ENCODE measurements at places on chromosomes 7 and 10. TPM values are rescaled to one million over a fixed set of nuclear protein-coding genes. Genes with fewer than 3 reads are reported as not detected.

Gene CYP3A7
- total RNA-seq = 1.6 TPM

Gene HOXA4
- 7.1 TPM for total RNA-seq

Gene C10orf143
- total RNA-seq = 3.4 TPM

Gene CD36
- total RNA-seq = 115 TPM

GRCh38 chr7:107857541-107857912, 33.5 kb upstream of the DLD start:
- H3K27ac ChIP-seq = no peak overlapping the region
- H3K36me3 ChIP-seq = no peaks in the 10 kb centered on the region
- H3K4me3 ChIP-seq = no peak overlapping the region

DNA sequence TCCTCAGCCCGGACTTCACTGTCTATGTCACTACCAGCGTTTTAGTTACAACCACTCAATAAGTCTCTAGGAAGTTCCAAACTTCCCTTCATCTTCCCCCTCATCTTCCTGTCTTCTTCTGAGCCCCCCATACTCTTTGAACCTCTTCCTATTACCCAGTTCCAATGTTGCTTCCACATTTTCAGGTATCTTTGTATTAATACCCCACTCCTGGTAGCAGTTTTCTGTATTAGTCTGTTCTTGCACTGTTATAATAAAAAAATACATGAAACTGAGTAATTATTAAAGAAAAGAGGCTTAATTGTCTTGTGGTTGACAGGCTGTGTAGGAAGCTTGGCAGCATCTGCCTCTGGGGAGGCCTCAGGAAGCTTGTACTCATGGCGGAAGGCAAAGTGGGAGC, 218.6 kb downstream of the BICC1 start:
- H3K27me3 ChIP-seq = no peaks in the 10 kb centered on the region
- H3K4me3 ChIP-seq = no peak overlapping the region
- no peak for DNase-seq
- H3K36me3 ChIP-seq = no peaks in the 10 kb centered on the region

DNA sequence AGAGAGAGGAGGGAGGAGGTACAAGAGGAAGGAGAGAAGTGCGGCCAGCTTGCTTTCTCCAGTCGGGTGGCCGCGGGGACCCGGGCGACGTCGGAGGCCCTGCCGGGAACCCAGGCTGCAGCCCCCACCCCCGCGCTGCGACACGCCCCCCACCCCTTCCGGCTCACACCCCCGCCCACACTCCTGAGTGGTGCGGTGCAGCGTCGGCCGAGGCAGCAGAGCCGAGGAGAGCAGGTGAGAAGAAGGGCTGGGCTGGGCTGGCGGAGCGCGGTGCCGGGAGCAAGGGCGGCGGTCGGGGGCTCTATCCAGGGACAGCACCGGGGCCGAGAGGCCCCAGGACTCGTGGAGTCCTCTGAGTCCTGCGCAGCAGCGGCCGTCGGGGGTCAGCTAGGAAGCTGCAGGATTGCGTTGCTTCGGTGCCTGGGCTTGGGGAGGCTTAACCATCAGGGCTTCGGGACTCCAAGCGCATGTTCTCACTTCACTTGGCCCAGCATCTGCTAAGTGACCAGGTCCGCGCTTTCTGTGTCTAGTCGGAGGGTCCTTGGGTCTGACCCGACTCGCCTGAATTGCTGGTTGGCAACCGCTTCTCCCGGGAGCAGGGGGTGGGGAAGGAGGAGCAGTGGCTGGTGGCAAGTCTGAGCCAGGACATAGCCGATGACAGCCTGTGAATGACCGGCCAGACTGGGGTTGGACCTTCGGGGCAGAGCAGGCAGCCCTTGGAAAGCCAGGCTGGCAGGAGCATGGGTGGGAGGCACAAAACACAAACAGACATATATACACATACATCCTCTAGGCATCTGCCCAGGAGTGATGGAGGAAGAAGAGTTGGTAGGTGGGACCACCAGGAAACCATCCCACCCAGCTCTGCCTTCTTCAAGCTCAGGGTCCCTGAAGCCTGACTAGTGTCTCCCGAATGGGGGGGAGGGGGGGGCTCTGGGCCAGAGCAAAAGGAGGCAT, 683 bp downstream of the CHAT start:
- H3K27ac ChIP-seq = no peak overlapping the region
- peak; percentile 64 for DNase-seq
- peaks cover 91% of the 10 kb centered on the region for H3K27me3 ChIP-seq
- H3K4me1 ChIP-seq = no peaks in the 10 kb centered on the region
- H3K4me3 ChIP-seq = no peak overlapping the region

DNA sequence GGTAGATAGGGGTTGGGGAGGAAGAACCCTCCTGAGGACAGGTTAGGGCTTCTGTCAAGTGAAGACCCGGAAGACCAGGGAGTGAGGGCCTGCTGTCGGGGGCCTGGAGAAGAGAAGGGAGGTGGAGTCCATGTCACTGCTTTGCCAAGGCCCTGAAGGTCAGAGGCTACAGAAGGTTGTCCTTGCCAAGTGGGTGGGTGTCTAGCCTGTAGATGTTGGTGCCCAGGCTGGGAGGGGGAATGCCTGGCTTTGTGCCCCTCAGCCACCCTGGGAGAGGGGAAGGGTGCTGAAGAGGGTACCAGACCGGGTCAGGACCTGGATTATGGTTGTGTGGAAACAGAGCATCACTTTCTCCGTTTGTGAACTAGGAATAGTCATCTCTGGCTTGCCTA, 67.2 kb upstream of the AQP1 start:
- peaks cover 24% of the 10 kb centered on the region for H3K36me3 ChIP-seq
- H3K4me1 ChIP-seq = peaks cover 53% of the 10 kb centered on the region
- H3K4me3 ChIP-seq = no peak overlapping the region
- DNase-seq = no peak
- H3K27ac ChIP-seq = peak overlapping the region; percentile 71
- H3K27me3 ChIP-seq = no peaks in the 10 kb centered on the region

DNA sequence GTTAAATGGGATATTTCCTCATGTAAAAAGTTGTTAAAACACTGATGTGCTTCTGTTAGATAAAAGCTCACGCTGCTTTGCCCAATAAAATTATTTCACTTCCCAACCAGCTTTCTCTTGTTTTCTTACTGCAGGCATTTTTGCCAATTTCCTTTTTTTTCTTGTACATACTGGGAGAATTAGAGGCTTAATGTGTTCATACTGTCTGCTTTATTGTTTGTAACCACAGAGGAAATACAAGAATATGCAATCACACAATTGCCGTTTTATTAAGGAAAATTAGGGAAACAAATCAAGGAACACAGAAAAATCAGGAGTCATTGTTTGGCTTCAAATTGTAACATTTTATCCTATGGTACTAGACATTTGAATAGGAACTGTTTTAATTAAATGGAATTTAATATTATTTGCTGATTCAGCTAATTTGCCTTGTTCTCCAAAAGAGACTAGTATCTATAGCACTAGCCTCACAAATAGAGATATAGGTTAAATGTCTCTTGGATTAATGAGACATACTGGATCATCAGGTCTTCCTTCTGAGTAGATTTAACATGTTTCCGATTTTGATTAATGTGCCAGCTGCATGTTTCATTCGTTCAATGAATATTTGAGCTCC, 6.4 kb upstream of the VWA2 start:
- H3K4me1 ChIP-seq = no peaks in the 10 kb centered on the region
- H3K4me3 ChIP-seq = no peak overlapping the region
- no peak for DNase-seq
- H3K27me3 ChIP-seq = peaks cover 4% of the 10 kb centered on the region

- no peak overlapping the region for H3K4me3 ChIP-seq
- H3K27me3 ChIP-seq = no peaks in the 10 kb centered on the region
- no peak overlapping the region for H3K27ac ChIP-seq
- no peaks in the 10 kb centered on the region for H3K36me3 ChIP-seq
- no peak for DNase-seq
Observed at GRCh38 chr10:30579574-30579973, 50.0 kb downstream of the LYZL2 start.

DNA sequence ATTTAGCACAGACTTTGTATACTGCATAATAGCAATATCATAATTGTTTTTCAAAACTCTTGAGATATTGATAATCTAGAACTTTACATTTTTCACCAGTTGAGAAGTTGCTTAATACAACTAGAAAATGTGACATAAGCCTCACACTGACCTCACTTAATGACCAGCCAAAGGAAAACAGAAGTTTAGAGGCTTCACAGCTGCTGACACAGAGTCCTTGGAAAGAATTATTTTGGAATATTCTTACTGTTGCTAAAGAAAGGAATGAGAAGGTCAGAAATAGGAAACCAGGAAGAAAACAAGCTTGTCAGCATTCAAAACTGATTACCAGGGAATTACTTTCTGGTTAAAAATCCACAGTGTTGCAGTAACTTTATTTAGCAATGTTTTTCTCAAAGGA, 35.5 kb upstream of the WASL start:
- H3K4me1 ChIP-seq = no peaks in the 10 kb centered on the region
- H3K36me3 ChIP-seq = no peaks in the 10 kb centered on the region
- no peak overlapping the region for H3K4me3 ChIP-seq
- H3K27ac ChIP-seq = no peak overlapping the region
- H3K27me3 ChIP-seq = no peaks in the 10 kb centered on the region

GRCh38 chr7:106236065-106236464, 48.7 kb downstream of the NAMPT start:
- peaks cover 3% of the 10 kb centered on the region for H3K4me1 ChIP-seq
- no peak overlapping the region for H3K4me3 ChIP-seq
- no peak for DNase-seq

DNA sequence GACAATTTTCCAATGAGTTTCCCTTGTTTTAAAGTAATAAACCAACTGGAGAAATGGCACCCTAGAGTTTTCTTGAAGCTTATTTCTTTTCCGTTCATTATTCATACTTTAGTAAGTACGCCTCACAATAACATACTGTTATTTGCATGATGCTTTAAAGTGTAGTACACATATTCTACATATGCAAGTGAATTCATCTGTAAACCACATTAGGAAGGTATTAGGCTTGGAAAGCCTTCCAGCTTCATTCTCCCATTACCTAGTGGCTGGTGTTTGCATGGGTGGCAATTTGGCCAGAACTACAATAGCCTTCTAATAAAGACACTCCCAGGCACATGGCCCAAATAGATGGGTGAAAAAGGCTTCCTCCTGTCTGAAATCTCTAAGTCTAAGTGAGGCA, 45.5 kb upstream of the KIAA1217 start:
- H3K27ac ChIP-seq = no peak overlapping the region
- DNase-seq = no peak
- H3K4me3 ChIP-seq = no peak overlapping the region
- H3K36me3 ChIP-seq = no peaks in the 10 kb centered on the region
- no peaks in the 10 kb centered on the region for H3K4me1 ChIP-seq

- H3K27me3 ChIP-seq = no peaks in the 10 kb centered on the region
- H3K4me1 ChIP-seq = peaks cover 18% of the 10 kb centered on the region
- peak overlapping the region; percentile 7 for H3K27ac ChIP-seq
- H3K36me3 ChIP-seq = no peaks in the 10 kb centered on the region
Observed at GRCh38 chr10:119243488-119243887, 36.1 kb downstream of the GRK5 start.

GRCh38 chr7:155355745-155356144, 58.1 kb downstream of the INSIG1 start:
- no peaks in the 10 kb centered on the region for H3K4me1 ChIP-seq
- no peak overlapping the region for H3K4me3 ChIP-seq
- no peaks in the 10 kb centered on the region for H3K36me3 ChIP-seq
- no peak overlapping the region for H3K27ac ChIP-seq
- H3K27me3 ChIP-seq = peaks cover 46% of the 10 kb centered on the region
- DNase-seq = peak; percentile 34

- H3K27ac ChIP-seq = no peak overlapping the region
- H3K4me3 ChIP-seq = no peak overlapping the region
- no peaks in the 10 kb centered on the region for H3K27me3 ChIP-seq
Observed at GRCh38 chr10:129808092-129808983, 155.7 kb downstream of the EBF3 start.

DNA sequence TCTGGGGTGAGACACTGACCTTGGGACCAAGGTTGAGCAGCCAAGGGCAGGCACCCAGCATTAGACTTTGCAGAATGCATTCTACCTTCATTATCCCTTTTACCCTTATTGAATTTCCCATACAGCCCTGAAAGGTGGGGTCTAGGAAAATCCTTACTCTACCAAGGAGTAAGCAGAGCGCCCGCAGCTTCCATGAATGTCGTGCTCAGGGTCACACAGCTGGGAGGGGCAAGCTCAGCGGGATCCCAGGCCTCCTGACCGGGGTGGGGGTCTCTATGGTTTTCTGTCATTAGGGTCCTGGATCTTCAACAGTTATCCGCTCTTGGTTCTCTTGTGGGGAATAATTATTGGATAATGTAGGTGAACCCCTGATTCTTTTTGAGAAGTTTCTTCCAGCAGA, 30.7 kb upstream of the BTBD16 start:
- H3K27me3 ChIP-seq = no peaks in the 10 kb centered on the region
- H3K4me1 ChIP-seq = no peaks in the 10 kb centered on the region
- no peak for DNase-seq
- H3K36me3 ChIP-seq = peaks cover 83% of the 10 kb centered on the region
- no peak overlapping the region for H3K4me3 ChIP-seq
- H3K27ac ChIP-seq = no peak overlapping the region

DNA sequence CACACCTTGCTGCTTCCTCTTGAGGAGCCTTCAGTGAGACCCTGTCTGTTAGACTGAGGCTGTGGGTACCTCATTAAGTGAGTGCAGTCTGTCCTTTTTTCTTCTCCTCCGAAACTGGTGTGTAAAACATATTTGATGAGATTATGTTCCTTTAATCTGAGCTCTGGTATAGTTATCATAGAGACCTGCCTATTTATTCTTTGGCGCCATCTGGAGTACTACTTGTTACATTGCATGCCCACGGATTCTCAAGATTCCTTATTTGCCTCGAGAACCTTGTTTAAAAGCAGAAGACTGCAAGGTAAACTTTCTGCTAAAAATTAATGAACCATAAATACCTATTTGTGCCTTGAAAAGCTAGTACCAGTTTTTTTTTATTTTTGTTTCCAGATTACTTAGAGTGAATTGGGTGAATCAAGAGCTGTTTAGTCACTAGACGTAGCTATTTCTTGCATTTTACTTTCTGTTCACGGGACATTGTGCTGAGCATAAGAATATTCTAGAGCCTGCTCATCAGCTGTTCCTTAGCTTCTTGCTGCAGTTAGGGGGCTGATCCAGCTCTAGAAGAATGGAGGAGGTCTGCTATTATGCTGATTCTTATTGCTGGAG, 16.9 kb upstream of the STMP1 start:
- H3K4me3 ChIP-seq = no peak overlapping the region
- H3K4me1 ChIP-seq = no peaks in the 10 kb centered on the region
- no peak for DNase-seq
- H3K27ac ChIP-seq = no peak overlapping the region
- peaks cover 65% of the 10 kb centered on the region for H3K36me3 ChIP-seq

DNA sequence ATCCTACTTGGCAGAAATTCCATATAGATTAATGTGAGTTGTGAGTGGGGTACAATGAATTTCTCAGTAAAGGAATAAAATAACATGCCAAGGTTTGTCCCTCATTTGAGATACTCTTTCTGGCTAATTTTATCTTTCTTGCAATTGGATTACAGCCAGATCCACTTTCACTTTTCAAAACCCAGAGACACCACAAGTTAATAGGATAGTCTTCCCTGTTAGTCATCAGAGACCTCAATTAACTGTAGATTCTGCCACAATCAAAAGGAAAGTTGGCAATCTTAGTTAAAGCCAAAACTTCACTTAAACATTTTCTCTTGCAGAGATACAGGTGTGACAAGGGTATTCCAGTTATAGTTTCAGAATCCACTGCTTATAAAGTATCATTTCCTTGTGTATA, 91.4 kb upstream of the PHYHIPL start:
- no peaks in the 10 kb centered on the region for H3K27me3 ChIP-seq
- no peaks in the 10 kb centered on the region for H3K36me3 ChIP-seq
- no peaks in the 10 kb centered on the region for H3K4me1 ChIP-seq
- H3K4me3 ChIP-seq = no peak overlapping the region
- no peak overlapping the region for H3K27ac ChIP-seq
